Activated CD4-positive, alpha-beta T cell treated with anti-CD3 and anti-CD28 coated beads for 24 hours (primary cell): ENCODE measurements at places on chromosomes 5 and 9.

GRCh38 chr5:14655146-14655741, 9.3 kb upstream of the OTULIN start:
- DNase-seq, result no peak

DNA sequence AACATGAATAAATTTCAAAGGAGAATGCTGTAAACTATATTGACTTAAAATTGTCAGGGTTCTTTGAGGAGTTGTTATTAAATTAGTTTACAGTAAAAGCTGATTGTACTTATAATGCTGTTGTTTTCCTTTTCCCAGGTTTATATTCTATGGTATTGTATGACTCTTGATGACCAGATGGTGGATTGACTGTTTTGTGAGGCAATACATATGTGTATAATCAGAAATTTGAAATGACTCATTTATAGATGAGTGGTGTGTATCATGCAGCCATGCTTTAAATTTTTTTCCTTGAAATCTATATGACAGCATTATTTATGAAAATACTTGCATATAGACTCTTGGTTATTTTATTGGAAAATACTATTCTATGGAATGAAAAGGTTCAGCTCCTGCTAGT, 195.3 kb downstream of the CNTLN start:
- no peak for DNase-seq

- peak; percentile 33 for DNase-seq
Measured at GRCh38 chr9:136438548-136439480, 831 bp downstream of the INPP5E start.

- DNase-seq, result peak; percentile 33
Measured at GRCh38 chr5:131209506-131210150, 38.9 kb downstream of the LYRM7 start.
